ENCODE measurements at places on chromosomes 4 and X.

DNA sequence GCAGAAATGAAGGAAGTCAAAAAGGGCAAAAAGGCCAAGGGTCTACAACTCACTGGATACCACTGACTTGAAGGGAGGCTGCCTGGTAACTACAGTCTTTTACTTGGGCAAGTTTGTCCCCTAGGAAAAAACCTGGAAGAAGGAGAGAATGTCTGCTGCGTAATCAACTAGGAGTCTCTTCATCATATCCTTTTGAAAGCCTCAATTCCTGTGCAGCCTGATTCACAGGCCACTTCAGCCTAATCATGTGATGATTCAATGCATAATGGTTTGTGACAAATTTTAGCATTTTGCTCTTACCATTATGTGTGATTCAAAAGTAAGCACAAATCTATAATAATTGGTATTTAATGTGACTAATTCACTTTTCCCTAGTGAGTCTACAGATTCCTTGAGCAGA, 273.6 kb downstream of the FRMPD4 start:
- no peak for DNase-seq

DNA sequence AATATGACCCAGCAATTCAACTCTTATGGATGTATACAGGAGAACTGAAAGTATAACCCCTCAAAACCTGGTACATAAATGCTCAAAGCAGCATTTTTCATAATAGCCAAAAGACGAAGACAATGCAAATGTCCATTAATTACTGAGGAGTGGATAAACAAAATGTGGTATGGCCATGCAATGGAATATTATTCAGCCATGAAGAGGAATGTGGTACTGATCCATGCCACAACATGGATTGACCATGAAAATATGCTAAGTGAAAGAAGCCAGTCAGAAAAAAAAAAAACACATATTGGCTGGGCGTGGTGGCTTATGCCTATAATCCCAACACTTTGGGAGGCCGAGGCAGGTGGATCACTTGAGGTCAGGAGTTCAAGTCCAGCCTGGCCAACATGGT, 74.5 kb upstream of the PLS3 start:
- no peak for DNase-seq

DNA sequence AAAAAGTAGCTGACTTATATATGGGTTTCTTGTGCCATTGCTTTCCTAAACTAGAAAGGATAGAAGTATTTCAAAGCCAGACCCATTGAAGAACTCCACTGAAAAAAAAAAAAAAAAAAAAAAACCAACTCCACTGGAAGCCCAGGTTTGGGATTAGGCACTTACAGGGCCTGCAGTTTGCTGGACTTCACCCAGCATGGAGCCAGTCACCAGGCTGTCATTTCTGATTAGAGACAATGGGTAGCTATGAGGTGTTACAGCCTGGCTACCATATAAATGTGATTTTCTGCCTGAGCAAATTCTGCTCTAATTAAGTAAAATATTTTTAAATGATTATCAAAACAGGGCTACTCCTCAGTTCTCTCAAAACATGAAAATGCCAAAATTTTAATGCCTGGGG, 49.5 kb downstream of the HS6ST2 start:
- no peak for DNase-seq

GRCh38 chr4:129900430-129900953, 804.5 kb downstream of the C4orf33 start:
- DNase-seq = no peak

DNA sequence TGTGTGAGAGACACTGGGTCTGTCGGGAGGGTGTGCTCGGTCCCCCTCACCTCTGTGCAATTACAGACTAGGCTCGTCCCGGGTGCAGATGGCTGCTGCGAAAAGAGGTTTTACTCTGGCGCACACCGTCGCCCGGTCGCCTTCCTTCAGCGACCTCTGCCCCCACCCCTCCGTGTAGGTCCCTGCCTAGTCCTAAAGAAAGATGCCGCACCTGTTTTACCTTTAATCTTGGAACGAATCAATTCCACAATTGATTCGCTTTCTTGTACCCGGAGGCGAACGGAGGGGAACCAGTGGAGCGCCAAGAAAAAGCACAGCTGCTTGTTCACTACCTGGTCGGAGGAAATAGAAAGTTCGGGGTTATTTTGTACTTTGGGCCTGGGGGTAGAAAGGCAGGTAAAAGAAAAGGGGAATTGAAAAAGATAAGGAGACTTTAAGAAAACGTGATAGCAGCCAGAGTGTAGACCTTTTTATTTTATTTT, 1.2 kb downstream of the NPNT start:
- no peak for DNase-seq

- DNase-seq = no peak
These were observed 81.0 kb upstream of the KLF3 start for GRCh38 chr4:38582889-38583470.

DNA sequence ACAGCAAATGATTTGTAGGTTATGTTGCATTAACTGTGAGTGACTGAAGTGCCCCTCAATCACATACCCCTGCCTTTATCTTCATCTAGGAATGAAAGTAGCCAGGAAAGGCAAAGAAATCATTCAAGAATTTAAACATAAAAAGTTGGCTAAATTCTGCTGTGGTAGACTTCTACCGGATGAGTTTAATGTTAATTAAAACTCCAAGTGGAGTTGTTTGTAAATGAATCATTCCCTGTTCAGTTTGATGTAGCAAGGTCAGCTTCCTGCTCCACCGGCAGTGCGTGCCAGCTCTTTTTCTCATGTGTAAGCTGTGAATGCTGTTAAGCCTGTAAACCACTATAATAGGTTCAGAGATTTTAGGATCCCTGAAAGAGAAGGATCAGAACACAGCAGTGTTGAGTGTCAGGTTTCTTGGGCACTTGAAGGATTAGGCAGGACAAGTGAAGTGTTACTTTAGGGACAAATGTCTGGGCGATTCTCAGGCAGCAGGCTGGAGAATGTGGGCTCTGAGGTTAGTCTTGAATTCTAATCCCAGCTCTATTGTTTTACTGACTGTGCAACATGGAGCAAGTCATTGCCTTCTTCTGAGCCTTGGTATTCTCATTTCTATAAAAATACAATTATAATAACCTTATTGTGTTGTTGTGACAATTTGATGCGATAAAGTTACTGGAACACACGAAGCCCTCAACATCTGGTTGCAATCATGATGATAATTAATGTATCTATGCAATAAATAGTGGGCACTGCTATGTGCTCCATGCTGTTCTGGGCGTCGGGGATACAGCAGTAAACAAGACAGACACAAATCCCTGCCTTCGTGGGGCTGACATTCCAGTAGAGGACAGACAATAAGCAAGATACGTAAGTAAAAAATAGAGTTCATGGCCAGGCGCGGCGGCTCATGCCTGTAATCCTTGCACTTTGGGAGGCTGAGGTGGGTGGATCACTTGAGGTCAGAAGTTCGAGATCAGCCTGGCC, 112.0 kb downstream of the SHROOM3 start:
- no peak for DNase-seq

GRCh38 chr4:8726344-8726851, 133.8 kb downstream of the CPZ start:
- DNase-seq = no peak

DNA sequence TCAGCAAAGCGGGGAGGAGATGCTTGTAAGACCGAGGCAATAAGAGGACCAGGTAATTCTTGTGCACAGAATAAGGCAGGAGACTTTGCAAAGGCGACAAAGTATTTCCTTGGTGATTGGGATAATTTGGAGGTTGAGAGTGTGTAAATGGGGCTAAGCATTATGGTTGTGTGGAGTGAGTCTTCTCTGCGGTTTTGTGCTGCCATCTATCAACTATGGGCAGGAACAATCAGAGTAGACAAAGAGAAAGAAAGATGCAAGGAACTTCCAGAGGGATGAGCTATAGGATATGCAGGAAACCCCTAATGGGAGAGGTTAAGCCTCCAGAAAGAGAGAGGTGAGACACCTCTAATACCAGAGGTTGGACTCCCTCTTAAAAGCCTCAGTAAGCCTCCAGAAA, 339.8 kb downstream of the PAPSS1 start:
- DNase-seq = no peak

- DNase-seq = no peak
These were observed 90.6 kb downstream of the PTTG2 start for GRCh38 chr4:38050560-38051350.

GRCh38 chr4:182825786-182826185, 91.4 kb downstream of the DCTD start:
- DNase-seq = peak; percentile 25

DNA sequence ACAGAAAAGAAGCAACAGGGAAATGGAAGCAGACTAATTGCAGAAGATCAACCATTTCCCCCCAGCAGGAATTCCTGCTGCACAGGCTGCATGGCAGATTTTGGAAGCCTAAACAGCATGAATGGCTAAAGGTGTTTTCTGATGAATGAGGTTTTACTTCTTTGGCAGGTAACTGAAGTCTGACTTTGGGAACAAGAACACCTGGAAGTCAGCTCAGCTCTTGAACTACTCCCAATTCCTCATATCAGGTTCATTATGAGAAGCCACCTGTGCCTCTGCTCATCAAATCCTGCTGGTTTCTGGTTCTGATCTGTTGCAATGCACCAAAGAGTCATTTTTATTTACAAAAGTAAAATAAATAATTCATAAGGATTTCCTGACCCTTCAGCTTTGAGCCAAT, 139.0 kb downstream of the COL25A1 start:
- DNase-seq = no peak

DNA sequence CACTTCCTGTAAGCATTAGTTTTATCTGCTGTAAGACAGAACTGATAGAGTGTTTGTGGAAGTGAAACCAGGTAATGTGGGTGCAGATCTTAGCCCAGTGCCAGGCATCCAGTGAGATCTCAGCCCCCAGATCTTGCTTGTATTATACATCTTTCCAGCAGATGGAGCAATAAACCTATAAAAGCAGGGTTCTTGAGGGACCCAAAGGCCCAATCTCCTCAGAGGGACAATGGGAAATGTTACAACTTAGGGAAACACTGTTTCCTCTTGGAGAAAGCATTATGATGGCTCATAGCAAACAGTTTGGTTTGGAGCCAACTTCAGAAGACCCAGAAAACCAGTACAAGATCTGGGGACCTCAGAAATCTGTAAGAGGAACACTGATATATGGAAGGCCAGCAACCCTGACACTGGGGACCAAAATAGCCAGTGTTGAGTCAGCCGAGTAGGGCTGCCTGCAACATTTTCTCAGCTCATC, 206.3 kb downstream of the SLC7A11 start:
- DNase-seq = peak; percentile 15

- DNase-seq = no peak
These were observed 46.0 kb downstream of the UGT2A3 start for GRCh38 chr4:68905598-68905938.

DNA sequence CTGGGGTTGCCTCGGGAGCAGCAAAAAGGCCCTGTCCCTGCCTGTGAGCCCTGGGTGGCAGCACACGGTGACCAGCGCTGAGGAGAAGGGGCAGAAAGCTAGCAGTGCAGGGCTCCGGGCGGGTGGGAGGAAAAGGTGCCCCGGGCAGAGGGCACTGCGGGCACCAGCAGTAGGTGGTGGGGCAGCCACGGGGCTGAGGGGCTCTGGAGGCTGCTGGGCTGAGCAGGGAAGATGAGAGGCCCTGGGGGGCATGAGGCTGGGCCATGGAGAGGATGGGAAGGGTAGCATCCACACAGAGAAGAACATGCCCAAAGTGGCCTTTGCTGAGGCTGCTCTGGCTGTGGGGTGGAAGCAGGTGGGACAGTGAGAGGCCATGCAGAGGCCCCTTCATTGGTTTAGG, 67.5 kb upstream of the NKX1-1 start:
- DNase-seq = no peak

DNA sequence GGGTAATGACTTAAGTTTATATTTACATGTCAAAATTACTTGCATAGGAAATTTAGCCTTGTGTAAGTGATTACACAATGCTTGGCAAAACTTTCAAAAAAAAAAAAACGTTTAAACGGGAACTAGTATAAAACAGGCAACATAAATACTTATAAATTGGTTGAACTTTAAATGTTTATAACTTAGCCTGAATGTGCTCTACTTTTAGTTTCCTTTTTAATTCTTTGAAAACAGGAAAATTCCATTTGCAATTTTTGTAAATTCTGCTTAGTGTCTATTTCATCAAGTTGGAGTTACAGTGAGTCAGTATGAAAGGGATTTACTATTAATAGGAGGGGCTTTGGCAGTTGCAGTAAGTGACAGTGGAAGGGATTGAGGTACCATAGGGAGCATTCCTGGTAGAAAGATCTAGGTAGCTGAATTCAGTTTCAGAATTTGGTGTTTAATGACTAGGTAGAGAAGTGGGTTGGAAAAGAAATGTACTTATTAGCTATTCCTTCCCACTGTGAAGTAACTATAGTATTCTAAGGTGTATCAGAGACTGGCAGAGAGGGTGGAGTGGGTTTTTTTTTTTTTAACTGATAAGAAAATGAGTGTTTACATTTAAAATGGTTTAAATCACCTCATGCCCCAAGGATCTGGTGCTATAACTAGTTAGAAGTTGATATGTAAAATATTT, 2.8 kb downstream of the STAG2 start:
- no peak for DNase-seq

- no peak for DNase-seq
These were observed 487 bp downstream of the HMGB2 start for GRCh38 chr4:173333658-173334084.

- DNase-seq = no peak
These were observed 200.5 kb downstream of the NWD2 start for GRCh38 chr4:37445023-37445422.

DNA sequence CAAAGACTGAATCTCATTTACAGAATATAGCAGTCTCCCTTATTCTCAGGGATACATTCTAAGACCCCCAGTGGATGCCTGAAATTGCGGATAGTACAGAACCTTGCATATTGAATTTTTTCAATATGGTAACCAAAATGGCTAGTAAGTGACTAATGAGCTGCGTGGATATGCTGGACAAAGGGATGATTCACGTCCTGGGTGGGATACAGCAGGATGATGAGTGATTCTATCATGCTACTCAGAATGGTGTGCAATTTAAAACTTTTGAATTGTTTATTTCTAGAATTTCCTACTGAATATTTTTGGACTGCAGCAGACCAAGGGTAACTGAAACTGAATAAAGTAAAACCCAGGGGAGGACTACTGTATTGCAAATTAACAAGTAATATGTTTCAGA, 66.7 kb downstream of the STAG2 start:
- DNase-seq = no peak

DNA sequence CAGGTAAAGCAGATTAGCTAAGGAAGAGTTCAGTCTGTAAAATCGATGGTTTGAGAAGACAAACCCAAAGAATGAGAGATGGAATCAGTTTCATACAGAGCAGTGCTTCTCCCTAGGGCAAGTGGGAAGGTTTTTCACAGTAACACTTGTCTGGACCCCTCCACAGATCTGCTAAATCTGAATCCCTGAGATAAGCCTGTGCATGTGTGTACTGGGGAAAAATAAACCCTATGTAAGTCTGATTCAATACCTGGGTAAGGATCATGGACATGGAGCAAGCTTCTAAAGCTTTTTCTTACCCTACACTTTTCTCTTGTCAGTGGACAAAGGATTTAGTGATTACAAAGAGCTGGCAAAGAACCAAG, 13.6 kb downstream of the ELOVL6 start:
- no peak for DNase-seq

DNA sequence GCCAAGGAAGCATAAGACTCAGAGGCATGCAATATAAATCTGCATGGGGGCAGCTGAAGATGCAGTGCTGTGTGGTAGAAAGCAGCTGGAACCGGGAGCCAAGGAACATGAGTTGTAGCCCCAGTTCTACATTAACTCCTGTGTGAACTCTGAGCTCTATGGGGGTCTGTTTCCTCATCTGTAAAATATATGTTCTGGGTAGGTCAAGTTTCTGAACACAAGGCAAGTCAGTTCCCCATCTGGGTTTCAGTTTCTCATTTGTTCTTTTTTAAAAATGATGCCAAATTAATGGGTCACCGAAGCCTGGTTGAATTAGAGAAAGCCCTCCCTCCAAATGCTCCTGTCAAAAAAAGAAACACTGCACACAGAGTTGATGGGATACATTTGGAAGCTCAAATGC, 24.0 kb downstream of the UNC5C start:
- DNase-seq = peak; percentile 46

- peak; percentile 76 for DNase-seq
These were observed 743 bp downstream of the ANTXR2 start for GRCh38 chr4:80072228-80072743.
